ENCODE measurements at places on chromosomes 4 and X. TPM values are rescaled to one million over a fixed set of nuclear protein-coding genes. Genes with fewer than 3 reads are reported as not detected.

The MAGEA11 gene
- not detected for polyA plus RNA-seq

The TBC1D8B gene
- polyA plus RNA-seq, result 3.3 TPM

The MTMR8 gene
- polyA plus RNA-seq, result 1.1 TPM

The FGFRL1 gene
- polyA plus RNA-seq, result 4.9 TPM

The AMTN gene
- polyA plus RNA-seq, result not detected

The CCSER1 gene
- polyA plus RNA-seq, result 1.4 TPM

The RPS6KA6 gene
- polyA plus RNA-seq, result 1.6 TPM

The MAGEC3 gene
- polyA plus RNA-seq, result not detected

The NXF2 gene
- not detected for polyA plus RNA-seq

The PTPN13 gene
- 23.5 TPM for polyA plus RNA-seq

DNA sequence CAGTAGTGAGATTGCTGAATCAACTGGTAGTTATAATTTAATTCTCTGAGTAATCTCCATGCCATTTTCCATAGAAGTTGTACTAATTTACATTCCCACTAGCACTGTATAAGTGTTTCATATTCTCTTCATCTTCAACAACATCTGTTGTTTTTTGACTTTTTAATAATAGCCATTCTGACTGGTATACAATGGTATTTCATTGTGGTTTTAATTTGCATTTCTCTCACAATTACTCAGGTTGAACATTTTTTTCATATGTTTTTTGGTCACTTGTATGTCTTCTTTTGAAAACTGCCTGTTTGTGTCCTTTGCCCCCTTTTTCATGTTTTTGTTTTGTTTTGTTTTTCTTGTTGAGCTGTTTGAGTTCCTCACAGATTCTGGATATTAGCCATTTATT is 880.2 kb downstream of the RAPGEF2 start:
- no peak for DNase-seq

DNA sequence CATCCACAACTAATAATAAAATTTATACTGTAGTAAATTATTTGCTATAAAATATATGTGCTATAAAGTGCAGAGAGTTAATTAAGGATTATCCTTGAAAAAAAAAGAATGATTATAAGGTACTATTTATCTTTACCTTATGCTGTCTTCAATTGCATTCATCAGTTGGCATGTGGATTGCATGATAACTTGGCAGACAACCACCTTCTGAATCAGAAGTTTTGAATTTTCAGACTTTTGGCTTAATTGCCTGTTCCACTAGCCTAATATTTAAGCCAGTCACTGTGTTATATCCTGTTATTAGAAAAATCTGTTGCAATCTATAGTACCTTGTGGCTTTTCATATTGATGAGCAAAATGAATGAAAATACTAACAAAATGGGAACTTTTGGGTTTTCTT is 1040.3 kb upstream of the PCDH10 start:
- DNase-seq, result no peak

DNA sequence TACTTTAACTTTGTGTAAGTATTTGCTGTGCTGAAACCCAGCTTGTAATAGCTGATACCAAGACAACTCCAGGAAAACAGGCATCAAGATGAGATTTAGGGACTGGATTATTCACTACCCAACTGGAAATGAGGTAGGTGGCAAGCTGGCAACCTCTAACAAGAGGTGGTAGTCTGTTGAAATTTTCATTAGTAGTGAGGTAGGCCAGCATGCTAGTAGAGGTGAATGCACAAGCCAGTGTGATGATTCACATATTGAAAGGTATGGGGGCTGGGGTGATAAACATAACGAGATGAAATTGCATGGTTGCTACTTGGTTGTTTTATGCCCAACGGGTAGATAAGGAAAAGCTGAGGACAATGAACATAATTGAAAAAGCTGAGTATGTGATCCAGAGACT is 8.5 kb upstream of the TMPRSS11D start:
- DNase-seq, result no peak

- DNase-seq, result no peak
Observed at GRCh38 chr4:88008743-88009171, 1.3 kb downstream of the PKD2 start.

DNA sequence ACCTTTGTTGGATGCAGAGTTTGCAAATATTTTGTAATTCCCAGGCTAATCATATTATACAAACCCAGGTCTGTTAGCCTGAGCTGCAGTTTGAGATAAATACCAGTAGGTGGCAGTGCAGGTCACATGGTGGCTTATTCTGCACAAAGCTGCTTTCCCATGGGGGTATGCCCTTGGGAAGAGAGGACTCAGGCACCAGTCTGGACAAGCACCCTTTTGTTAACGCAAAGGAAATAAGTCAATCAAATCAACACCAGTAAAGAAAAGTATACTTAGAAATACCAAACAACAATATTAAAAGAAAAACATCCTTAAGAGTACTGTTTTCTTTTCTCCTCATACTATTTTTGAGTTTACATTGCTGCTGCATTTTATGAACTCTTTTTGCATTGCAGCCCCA is 389.0 kb upstream of the ZFP42 start:
- DNase-seq, result peak; percentile 38

GRCh38 chrX:83022020-83022419 is 486.1 kb upstream of the POU3F4 start:
- DNase-seq, result no peak

DNA sequence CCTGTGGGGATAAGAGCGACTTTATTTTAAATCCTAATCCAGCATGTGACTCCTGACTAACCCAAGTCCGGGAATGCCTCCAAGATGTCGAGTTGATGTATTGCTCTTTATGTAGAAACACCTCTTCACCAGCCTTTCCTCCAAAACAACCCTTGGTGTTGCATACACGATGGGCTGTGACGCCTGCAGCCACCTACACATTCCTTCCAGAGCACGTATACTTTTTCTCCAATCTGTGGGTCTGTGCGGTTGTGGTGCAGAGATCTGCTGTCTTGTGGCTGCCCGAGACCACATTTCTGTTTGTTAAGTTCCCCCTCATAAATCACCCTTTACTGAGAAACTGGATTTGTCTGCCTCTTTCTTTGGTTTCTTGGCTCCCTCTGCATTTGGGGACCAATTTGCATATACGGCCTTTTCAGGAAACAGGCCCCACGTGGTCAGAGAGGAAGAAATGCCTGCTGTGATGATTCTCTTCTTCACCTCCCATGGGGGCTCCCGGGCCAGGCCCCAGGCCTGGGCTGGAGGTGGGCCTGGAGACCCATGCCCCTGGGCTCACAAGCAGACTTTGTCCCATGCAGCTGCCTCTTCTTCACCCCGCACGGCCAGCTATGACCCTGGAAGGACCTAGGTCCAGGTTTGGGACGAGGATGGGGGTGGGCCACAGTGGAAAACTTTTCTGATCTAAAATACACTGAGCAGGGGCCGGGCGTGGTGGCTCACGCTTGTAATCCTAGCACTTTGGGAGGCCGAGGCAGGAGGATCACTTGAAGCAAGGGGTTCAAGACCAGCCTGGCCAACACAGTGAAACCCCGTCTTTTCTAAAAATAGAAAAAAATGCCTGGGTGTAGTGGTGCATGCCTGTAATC is 21.4 kb upstream of the AFAP1 start:
- no peak for DNase-seq

DNA sequence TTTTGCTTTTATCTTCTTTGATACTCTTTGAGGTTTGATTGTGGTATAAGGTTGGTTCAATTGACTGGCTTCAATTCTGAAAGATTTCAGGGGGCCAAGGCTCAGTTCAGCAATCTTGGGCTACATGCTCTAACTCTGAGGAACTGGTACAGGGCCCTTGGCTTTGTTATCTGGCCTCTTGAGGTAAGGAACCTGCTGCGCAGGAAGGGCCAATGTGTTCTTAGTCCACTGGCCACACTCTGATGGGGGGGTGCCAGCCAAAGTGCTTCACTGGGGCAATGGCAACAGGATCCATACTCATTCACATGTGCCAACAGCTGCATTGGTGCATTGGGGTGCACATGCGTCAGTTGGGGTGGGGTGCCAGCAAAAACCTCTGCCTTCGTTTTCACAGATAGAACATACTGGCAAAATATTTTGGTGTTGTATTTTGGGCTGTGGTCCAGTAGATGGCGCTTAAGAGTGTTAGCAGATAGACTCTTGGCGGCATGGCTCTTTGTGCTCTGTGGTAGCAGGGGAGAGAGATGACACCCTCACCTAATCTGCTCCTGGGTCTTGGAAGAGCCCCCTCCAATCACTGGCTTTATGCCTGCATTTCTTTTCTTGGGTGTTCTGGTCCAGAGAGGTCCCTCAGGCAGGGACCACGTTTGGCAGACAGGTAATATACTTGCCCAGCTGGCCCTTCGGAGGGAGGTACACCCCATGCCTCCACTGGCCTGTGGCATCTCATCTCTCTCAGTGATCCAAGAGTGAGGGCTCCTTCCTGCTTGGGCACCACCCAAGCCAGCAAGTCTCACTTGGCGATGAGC is 42.9 kb downstream of the NDST3 start:
- no peak for DNase-seq

GRCh38 chrX:1273896-1274295 is 5.3 kb downstream of the CSF2RA start:
- DNase-seq, result no peak

- DNase-seq, result no peak
Observed at GRCh38 chrX:16559206-16559619, 90.7 kb upstream of the S100G start.

- no peak for DNase-seq
Observed at GRCh38 chrX:80808881-80809411, 731 bp downstream of the BRWD3 start.

DNA sequence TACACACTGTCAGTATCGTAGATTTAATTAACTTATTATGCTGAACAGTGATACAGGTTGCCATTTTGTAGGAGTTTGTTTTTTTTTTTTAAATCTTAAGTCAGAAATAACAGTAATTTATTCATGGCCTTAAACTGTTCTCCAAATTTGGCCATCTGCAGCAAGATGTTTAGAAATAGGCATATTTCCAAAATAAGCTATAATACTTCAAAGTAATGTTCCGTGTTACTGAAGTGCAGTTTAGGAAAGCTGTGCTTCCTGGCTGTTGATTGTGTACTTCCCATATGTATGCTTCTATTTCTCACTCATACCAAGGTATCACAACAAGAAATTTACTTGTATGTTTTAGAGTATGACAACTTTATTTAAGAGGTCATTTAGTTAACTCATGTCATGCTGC is 28.9 kb downstream of the CPEB2 start:
- DNase-seq, result no peak

GRCh38 chr4:189071241-189071640 is 869.4 kb upstream of the FRG1 start:
- DNase-seq, result no peak

DNA sequence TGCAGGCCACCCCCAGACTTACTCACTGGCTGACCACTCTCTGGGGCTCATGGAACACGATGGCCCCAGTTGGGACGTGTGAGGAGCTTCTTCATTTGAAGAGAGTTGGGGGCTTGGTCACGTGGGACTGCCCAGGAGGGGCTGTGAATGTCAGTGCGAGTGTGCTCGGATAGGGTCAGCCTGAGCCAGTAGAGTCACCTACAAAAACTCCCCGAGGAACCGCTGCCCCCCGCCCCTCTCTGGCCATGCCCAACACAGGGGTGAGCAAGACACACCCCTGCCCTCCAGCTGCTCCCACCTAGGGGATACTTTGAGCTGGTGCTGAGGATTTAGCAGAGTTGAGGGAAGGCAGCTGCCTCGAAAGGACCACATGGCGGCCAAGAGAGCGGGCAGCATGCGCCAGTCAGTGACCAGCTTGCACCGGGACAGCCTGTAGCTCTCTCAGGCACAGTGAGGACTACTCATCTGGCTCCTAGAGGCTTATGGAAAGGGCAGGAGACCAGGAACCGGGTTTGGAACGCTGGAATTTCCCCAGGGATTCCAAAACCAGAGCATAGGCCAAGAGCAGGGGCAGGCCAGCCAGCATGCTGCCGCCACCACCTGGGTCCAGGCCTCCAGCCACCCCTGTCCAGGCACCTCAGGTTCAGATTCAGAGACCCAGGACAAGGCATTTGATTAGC is 8.4 kb downstream of the PNMA6E start:
- no peak for DNase-seq

DNA sequence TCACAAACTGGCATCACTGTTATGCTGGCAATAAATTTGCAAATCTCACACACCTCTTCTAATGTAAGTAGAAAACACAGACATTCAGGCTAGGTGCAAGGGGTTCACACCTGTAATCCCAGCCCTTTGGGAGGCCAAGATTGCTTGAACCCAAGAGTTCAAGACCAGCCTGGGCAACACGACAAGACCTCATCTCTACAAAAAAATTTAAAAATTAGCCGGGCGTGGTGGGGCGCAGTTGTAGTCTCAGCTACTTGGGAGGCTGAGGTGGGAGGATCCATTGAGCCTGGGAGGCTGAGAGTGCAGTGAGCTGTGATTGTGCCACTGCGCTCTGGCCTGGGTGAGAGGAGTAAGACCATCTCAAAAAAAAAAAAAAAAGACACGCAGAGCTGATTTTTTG is 83.1 kb upstream of the ENPP6 start:
- DNase-seq, result no peak

DNA sequence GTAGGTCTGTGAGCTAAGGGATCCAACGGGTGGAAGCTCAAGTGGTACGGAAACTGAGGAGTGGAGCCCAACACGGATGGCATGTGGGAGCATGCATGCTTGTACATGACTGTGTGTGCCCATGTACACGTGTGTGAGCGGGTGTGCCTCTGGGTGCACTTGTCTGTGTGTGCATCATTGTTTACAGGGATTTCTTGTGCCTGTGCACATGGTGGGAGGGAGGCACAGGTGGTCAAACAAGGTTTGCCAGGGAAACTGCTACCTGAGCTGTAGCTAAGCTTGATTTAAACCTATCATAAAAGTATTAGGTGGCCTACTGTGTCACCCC is 122.5 kb upstream of the MAMLD1 start:
- DNase-seq, result no peak

- no peak for DNase-seq
Observed at GRCh38 chrX:154036513-154036912, 16.8 kb upstream of the IRAK1 start.

DNA sequence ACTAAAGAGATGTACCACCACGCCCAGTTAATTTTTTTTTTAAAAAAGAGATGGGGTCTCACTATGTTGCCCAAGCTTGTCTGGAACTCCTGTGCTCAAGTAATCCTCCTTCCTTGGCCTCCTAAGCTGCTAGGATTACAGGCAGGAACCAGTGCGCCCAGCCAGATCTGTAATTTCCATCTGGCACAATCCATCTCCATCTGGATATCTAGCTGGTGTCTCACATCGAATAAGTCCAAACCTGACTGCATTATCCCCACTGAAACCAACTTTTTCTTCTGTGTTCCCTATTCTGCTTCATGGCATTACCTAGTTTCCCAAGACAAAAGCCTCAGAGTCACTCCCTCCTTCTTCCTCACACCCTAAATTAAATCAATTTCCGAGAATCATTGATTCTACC is 125.8 kb upstream of the TEX13C start:
- DNase-seq, result no peak

DNA sequence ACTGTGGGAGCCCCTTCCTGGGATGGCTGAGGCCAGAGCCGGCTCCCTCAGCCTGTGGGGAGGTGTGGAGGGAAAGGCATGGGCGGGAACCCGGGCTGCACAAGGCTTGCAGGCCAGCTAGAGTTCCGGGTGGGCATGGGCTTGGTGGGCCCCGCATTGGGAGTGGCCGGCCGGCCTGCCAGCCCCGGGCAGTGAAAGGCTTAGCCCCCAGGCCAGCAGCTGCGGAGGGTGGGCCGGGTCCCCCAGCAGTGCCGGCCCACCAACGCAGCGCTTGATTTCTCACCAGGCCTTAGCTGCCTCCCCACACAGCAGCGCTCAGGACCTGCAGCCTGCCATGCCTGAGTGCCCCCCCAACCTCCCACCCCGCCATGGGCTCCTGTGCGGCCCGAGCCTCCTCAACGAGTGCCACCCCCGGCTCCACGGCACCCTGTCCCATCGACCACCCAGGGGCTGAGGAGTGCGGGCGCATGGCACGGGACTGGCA is 78.0 kb downstream of the COX7B2 start:
- DNase-seq, result no peak

- DNase-seq, result no peak
Observed at GRCh38 chrX:39019056-39019455, 217.8 kb downstream of the MID1IP1 start.

GRCh38 chrX:24550166-24550565 is 85.1 kb downstream of the PDK3 start:
- no peak for DNase-seq
